ENCODE measurements at places on chromosomes 3 and 15. TPM values are rescaled to one million over a fixed set of nuclear protein-coding genes. Genes with fewer than 3 reads are reported as not detected.

The TXNRD3 gene
- total RNA-seq, result 11.3 TPM

The UROC1 gene
- 0.15 TPM for total RNA-seq

The RPUSD3 gene
- 27.7 TPM for total RNA-seq

The IL17RB gene
- 0.22 TPM for total RNA-seq

The RTP1 gene
- not detected for total RNA-seq

The CPNE9 gene
- total RNA-seq, result not detected

The CCDC14 gene
- total RNA-seq, result 34.5 TPM

All from chondrocyte (in vitro differentiated cells).